Sigmoid colon (tissue), 7 donors: ENCODE measurements at places on chromosomes 3 and 15. TPM values are rescaled to one million over a fixed set of nuclear protein-coding genes. Genes with fewer than 3 reads are reported as not detected.

DNA sequence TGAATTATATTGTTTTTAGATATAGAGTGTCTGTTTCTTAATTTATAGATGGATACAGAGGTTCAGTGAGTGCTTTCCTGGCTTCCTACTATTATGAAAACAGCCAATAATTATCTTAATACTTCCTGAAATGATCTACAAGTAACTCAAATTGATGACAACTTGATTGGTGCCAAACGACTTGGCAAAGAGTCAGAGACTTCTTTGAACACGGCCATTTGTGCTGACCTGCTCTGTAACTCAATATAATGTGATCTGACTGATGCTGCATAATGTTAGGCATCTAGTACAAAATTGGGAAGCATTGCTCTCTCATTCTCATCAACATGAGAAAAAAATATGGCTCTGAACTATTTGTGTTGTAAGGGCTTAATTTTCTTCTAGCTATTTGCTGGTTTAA lies 193.9 kb downstream of the DIPK2A start:
- DNase-seq, result no peak

GRCh38 chr3:10223676-10224639 lies 24.3 kb upstream of the TATDN2 start:
- no peak for DNase-seq

GRCh38 chr3:134229038-134229437 lies 21.6 kb downstream of the RYK start:
- no peak for DNase-seq

- no peak for DNase-seq
Observed at GRCh38 chr3:143529798-143530197, 318.5 kb downstream of the SLC9A9 start.

GRCh38 chr3:37763309-37763708 lies 98.4 kb upstream of the CTDSPL start:
- DNase-seq, result no peak

GRCh38 chr15:26807517-26808427 lies 34.9 kb upstream of the GABRB3 start:
- DNase-seq, result no peak

DNA sequence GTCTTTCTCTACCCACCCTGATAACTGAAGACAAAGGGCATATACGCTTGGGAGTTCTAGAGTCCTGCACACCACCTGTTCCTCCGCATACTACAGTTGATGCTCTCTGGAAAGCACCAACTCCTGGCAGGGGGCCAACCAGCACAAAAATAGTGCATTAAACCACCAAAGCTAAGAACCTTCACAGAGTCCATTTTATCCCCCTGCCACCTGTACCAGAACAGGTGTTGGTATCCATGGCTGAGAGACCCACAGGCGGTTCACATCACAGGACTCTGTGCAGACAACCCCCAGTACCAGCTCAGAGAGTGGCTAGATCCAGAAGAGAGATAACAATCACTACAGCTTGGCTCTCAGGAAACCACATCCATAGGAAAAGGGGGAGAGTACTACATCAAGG lies 114.4 kb upstream of the POU1F1 start:
- no peak for DNase-seq

GRCh38 chr3:190581041-190581541 lies 67.2 kb downstream of the IL1RAP start:
- DNase-seq, result no peak

DNA sequence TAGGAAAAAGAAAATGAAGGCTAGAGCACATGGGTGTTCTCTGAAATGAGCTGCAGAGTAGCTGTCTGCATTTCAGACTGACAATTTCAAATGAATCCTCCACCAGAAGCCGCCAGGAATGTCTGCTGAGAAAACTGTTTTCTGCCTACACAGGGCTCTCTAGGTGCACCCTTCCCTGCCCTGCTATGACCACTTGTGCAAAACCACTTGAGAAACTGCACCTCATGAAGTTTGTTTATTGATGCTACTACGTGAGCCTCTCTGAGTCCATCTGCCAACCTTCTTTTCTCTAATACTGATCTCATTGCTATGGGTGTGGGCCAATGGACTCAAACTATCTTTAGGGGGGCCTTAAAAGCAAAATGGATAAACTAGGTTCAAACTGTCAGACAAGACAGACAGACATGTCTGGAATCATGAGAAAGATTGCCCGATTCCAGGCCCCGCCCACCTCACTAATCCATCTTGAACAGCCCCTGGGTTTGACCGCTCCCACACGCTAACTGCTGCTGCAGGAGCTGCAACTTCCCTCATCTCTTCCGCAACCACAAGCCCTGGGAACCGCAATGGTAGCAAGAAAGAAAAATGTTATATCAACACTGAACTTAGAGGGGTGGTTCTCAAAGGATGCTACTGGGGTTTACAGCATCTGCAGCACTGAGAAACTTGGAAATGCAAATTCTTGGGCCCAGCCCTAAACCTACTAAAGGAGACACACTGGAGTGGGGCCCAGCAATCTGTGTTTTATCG lies 9.0 kb upstream of the CD47 start:
- no peak for DNase-seq

- DNase-seq, result no peak
Observed at GRCh38 chr15:40282147-40282868, 556 bp downstream of the ANKRD63 start.

DNA sequence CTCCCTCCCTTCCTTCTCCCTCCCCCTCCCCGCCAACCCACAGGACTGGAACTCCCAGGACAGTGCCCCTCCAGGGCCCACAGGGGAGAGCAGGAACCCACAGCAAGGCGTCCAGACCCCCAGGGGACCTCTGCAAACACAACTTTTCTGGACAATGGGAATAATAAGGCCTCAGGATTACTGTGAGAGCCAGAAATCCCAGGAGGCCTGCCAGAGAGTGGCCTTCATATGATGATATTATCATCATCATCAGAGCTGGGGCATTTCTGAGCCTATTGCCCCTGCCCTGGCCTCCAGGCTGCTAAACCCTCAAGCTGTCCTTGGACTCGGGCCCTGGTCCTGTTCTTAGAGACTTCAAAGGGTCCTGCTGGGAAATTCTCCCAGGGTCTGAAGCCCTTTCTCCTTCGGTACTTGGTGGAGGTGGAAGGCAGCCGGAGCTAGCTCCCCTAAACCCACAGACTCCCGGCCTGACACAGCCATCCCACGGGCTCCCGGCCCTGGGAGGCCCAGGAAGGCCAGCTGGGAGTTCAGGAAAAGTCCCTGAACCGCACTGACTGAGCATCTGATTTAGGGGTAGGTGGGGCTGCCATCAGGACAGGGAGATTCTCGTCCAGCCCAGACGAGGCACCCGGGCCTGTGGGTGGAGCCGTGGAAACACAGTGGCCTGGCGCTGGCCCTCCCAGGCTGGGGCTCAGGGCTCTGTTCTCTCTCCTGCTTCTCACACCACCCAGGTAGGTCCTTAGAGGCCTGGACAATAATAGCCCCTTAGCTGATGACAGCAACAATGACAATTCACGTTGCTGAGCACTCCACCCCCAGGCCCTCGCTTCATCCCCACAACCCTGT lies 4.9 kb downstream of the CALML4 start:
- DNase-seq, result no peak

DNA sequence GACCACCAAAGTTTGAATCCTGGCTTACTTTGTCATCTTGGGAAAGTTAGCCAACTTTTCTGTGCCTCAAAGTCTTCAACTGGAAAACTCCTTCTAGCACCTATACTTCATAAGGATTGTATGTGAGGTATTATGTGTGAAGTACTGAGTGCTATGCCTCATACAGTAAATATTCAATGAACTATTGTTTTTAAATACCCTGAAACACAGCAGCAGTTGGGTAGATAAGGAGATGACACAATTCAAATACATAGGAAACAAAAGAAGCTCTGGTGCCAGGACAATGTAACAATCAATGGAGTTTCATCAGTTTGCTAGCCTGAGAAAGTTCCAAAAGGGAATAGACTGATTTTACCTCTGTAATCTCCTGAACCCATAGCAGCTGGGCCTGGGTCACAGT lies 43.3 kb downstream of the TUBGCP4 start:
- DNase-seq, result no peak

DNA sequence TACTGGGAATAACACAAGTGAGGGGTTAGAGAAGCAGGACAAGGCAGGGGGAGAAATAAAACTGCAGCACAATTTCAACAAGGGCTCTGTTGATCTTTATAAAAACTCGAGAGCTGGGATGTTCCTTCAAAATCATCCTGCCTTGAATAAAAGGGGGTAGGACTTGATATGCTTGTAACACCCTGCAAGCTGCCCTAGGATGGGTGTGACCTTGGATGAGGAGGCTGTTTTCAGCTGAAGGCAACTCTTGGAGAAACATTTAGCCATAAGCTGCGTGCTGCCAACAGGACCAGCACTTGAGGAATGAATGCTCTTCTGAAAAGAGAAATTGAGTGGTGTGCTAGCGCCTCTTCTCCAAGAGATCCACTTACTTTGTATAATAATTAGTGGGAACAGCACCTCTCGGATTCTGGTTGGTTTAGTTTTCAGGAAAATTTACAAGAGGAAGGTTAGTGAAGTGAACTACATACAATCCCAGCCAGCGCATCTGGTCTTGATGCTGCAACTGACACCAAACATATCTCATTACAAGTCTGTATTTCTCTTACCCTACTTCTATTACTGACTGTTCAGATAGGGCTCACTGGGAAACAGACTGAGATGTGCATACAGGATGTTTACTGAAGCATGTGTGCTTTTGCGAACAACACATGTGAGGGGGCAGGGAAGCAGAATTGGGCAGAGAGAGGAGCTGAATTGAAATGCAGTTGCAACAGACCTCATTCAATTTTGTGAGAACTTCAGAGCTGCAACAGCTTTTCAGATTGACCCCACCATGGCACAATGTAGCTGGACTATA lies 643.0 kb upstream of the GOLIM4 start:
- DNase-seq, result no peak

DNA sequence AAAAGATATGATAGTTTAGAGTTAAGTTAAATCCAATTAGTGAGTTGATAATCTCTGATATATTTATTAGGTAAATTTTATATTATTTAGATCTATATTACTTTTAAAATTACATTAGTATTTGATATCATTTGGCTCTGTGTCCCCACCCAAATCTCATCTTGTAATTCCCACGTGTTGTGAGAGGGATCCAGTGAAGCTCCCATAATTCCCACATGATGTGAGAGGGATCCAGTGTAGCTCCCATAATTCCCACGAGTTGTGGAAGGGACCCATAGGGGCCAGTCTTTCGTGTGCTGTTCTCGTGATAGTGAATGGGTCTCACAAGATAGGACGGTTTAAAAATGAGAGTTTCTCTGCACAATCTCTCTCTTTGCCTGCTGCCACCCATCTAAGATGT lies 1183.6 kb downstream of the NSUN3 start:
- DNase-seq, result no peak

GRCh38 chr3:12288182-12289129 lies at the start of gene PPARG:
PPARG (plus strand) TSS chr3:12289070; CDS start chr3:12379712, 90,642 bp downstream.
- no peak for DNase-seq

DNA sequence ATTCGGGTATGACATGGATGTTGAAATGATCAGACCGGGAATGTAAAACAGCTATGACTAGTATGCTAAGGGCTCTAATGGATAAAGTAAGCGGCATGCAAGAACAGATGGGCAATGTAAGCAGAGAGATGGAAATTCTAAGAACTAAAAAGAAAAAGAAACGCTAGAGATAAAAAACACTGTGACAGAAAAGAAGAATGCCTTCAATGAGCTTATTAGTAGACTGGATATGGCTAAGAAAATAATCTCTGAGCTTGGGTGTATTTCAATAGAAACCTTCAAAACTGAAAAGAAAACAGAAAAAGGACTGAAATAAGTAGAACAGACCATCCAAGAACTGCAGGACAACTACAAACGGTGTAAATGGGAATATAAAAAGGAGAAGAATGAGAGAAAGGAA lies 101.2 kb downstream of the HES1 start:
- no peak for DNase-seq

DNA sequence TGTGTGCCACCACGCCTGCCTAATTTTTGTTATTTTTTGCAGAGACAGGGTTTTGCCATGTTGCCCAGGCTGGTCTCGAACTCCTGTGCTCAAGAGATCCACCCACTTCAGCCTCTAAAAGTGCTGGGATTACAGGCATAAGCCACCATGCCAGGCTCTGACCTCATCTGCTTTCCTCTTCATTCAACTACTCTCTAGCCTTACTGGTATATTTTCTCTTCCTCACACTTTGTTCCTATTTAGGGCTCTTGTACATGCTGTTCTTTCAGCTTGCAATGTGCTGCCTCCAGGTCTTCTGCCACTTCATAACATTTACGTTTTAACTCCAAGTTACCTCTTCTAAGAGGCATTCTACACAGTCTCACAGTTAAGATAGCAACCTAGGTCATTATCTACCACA lies 34.9 kb downstream of the PIK3CB start:
- no peak for DNase-seq

GRCh38 chr3:99400352-99400751 lies 238.0 kb upstream of the COL8A1 start:
- no peak for DNase-seq

- peak; percentile 73 for DNase-seq
Observed at GRCh38 chr3:139934613-139935015, 371 bp upstream of the CLSTN2 start.

DNA sequence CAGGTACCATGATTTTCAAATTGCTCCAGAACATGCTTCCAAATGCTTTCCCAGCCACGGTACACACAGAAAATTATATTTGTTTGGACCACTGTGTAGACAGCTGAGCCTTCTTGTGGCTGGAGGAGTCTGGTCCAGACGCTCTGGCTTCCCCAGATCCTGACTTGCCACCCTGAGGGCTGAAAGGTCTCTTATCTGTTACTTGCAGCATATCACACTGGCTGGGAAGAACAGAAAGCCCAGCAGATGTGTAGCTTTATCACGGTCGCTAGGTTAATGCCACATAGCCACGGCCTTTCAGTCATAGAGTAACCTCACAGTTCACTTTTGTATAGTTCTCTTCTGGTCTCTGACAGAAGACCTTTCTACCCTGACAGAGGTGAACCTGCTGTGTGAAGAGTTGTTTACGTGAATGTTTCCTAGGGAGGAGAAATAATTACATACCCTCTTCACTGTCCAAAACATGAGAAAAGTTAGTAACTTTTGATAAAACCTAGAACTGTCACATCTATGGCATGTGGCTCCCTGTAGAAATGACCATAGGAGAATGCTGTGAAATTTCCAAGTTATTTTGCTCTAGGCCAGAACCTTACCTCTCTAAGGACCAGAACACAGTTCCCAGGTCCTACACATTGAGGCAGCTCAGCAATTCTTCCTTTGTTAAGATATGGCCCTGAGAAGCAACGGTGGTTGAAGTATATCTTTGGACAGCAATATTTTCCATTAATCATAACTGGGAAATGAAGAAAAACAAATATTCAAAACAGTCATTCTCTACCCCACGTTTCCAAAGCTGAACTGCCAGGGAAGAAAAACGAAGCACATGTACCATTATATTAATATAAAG lies 15.8 kb upstream of the STIMATE start:
- DNase-seq, result no peak

DNA sequence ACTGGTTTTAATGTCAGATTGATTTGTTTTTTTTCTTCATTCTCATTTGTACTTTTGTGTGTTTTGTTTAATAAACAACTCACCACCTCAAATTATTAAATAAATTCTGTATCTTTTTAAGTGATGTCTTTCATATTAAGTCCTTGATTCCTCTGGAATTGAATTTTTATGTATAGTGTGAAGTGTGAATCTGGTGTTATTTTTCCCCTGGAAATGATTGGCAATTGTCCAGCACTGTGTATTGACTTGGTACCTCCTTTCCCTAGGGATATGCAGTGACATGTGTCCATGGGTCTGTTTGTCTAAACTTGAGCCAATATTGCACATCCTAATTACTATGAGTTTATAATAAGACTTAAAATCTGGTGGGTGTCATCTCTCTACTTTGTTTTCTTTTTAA lies 2.1 kb downstream of the RNU5B-1 start:
- no peak for DNase-seq

The A4GNT gene
- not detected for total RNA-seq

The TMCO5A gene
- not detected for total RNA-seq

The GOLGA8T gene
- not detected for total RNA-seq

The SHC4 gene
- 4.6 TPM for total RNA-seq

The TEX9 gene
- total RNA-seq, result 8.2 TPM

The PARP15 gene
- 3.9 TPM for total RNA-seq

The FOXL2 gene
- total RNA-seq, result not detected
